ENCODE measurements at places on chromosomes 7 and 10.

DNA sequence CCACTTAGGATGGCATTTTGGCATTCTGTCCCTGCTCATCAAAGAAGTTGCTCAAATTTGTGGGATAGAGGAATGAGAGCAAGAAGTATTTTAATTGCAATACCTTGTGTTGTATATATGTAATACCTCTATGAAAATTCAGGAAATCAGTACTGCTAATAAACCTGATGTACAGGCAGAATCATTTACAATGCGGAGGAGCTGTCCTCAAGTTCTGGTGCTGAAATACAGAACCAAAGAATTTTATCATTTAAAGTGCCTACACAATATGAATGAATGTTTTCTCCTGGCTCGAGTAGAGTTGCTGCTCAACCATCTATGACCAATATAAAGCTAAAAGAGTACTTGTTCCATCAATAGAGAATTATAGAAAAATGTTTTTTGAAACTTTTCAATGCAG lies 305.8 kb downstream of the PLXNA4 start:
- no peak for DNase-seq

DNA sequence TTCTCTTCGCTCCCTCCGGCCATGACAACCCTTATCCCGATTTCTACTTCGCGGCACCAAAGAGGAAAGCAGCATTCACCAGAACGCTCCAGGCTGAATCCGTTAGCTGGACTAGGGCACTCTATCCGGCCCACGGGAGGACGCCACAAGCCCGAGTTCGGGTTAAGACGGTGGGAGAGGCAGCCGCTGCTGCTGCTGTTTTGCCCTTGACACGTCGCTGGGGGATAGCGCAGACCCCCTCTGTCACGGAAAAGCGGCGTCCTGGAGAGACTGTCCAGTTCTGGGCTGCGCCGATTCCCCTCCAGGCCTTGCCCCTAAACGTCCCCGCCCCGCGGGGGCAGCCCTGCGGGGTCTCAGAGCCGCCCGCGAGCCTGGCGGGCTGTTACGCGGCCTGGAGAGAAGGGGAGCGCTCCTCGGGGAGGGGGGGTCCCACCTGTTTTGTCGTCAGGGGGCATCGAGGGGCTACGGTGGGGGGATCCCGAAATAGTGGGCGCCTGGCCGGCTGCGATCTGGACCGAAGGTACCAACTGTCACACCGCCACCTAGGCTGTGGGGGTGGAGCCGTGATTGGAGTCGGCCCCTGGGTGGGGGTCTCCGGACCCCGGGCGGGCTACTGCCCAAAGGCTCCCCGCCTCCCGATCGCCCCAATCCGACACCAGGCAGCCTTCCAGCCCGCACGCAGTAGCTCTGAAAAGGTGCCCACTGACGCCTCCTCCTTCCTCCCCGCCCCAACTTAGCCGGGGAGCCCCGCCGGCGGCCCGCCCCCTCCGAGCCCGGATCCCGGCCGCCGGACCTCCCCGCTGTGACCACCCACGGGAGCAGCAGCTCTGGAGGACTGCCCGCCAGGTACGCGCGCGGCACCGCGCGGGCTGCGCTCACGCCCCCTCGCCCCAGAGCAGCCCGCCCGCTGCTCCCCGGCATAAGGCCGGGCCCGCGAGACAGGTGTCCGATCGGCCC lies 772 bp downstream of the SGMS1 start:
- DNase-seq, result peak; percentile 8

- no peak for DNase-seq
Measured at GRCh38 chr10:92064506-92064905, 140.9 kb downstream of the BTAF1 start.

DNA sequence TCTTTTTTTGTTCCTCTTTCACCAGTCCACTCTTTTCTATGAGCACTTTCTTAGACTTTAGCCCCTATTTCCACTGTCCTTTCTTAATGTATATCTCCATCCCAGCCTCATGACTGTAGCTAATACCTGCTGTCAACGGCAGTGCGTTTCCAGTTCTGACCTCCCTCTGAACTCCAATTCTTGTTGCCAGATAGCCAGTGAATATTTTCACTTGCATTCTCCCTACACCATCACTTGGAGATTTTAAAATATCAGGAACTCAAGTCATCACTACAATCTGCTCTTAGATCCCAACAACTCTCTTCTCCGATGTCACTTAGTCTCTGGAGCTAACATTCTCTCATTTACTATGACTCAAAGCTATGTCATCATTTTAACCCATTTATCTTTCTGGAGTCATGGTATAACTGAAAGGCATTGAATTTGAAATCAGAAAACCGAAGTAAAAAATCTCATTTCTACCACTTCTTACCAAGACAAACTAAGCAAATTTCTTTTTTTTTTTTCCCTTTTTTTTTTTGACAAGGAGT lies 5.1 kb upstream of the SLC16A12 start:
- no peak for DNase-seq

DNA sequence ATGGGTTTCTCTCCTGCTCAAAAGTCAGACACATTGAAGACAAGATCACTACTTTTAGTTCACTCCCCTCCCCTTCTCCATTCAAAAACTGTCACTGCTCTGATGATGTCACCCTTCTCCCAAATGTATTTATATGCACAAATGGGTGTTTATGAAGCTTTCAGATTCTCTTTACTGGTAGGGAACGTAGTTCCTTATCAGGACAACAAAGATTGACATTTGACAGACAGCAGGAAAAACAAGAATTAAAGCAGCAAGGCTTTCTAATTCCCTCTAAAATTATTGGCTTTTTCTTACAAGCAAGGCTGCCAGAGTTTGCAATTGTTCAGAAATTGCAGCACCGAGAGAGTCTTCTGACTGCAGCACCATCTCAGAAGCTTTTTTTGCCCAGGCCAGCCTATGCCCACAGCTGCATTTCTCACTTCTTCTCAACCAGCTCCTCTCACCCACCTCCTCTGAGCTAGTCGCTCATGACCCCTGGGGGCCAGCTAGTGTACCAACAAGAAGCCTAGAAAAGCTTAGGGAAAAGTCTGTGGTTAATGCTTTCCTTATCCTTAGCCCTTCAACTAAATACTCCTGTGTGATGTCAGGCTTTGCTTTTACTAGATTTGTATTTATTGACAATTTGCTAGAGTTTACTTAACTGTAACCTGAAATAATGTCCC lies 265.1 kb downstream of the HTR7 start:
- no peak for DNase-seq

DNA sequence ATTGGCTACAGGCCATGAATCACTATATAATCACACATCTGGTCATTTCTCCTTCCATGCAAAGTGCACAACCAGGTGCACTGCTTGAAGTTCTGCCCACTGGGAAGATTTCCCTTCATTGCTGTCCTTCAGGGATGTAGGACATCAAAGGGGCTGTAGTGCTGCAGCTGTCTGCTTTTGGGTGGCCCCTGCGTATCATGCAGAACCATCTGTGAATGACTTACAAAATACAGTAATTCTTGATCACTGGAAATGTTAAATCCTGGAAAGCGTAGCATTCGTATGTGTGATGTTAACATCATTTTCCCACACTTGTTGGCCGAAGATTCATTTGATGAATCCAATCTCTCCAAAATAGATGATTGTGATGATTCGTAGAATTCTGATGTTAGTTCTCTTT lies 22.4 kb downstream of the AKR1C3 start:
- no peak for DNase-seq

DNA sequence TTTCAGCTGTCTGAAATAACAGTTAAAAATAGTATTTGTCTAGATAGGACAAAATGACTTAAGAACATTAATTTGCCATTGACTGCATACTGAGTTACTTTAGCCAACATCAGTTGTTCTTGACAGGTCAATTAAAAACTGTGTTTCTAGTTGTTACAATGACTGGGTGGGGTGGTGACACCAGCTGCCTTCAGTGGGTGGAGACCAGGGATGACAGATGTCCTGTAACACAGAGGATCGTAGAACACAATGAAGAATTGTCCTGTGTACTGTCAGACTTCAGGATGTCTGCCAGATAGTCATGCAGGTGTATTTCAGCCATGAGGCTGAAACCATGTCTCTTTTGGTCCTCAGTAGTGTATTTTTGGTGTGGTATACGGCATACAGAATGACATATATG lies 24.4 kb downstream of the TRUB1 start:
- no peak for DNase-seq

Data from cortex of kidney (tissue), 1 donor.